ENCODE measurements at places on chromosomes 12 and 14.

DNA sequence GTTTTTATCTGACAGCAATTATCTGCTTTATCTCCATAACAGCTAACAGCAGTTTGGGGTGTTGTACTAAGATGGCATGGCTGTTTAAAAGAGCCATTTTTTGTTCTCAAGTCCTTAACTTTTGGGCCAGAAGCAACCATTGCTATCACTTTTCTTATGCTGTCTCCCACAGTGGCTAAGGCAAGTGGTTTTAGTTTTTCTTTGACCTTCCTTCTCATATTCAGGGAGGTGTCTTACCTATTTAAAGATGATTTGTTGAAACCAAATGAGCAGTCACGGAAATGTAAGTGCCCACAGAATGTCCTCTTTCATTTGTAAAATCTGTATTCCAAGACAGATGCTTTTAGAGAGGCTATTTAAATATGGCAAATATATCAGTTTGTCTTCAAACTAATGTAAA, 96.8 kb upstream of the USP15 start:
- H3K4me1 ChIP-seq: no peaks in the 10 kb centered on the region
- H3K4me3 ChIP-seq: no peak overlapping the region
- H3K27ac ChIP-seq: no peak overlapping the region
- no peaks in the 10 kb centered on the region for H3K27me3 ChIP-seq
- DNase-seq: no peak

DNA sequence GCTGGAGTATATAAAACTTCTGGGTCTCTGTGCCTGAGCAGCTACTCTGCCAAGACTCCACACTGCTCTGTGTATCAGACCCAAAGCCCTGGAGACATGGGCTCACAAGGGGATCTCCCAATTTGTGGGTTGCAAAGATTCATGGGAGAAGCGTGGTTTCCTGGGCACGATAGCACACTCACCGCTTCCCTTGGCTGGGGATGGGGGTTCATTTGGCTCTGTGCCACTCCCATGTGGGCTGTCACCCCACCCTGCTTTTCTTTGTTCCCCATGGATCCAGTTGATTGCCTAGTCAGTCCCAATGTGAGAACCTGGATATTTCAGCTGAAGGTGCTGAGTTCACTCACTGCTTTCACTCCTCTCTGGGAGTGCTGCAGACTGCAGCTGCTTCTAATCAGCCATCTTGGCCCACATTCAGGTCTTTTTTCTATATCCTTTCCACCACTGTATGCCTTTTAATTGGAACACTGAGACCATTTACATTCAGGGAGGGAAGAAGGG, 40.0 kb upstream of the PCNX4 start:
- no peaks in the 10 kb centered on the region for H3K4me1 ChIP-seq
- H3K4me3 ChIP-seq: no peak overlapping the region

- peaks cover 17% of the 10 kb centered on the region for H3K36me3 ChIP-seq
- DNase-seq: no peak
- peaks cover 10% of the 10 kb centered on the region for H3K4me1 ChIP-seq
- H3K27ac ChIP-seq: peak overlapping the region; percentile 39
- H3K27me3 ChIP-seq: no peaks in the 10 kb centered on the region
Measured at GRCh38 chr12:26798023-26798422, 35.0 kb downstream of the ITPR2 start.

GRCh38 chr14:59330455-59330854, 134.7 kb downstream of the GPR135 start:
- no peaks in the 10 kb centered on the region for H3K27me3 ChIP-seq
- no peak for DNase-seq
- no peak overlapping the region for H3K27ac ChIP-seq
- peaks cover 51% of the 10 kb centered on the region for H3K36me3 ChIP-seq
- no peak overlapping the region for H3K4me3 ChIP-seq

Data from type B pancreatic cell (in vitro differentiated cells).